ENCODE measurements at places on chromosomes 2 and 18. TPM values are rescaled to one million over a fixed set of nuclear protein-coding genes. Genes with fewer than 3 reads are reported as not detected.

GRCh38 chr2:200042944-200043343 lies 87.6 kb downstream of the MAIP1 start:
- H3K27me3 ChIP-seq: no peaks in the 10 kb centered on the region
- no peaks in the 10 kb centered on the region for H3K4me1 ChIP-seq
- no peak for DNase-seq
- no peak overlapping the region for H3K4me3 ChIP-seq
- H3K36me3 ChIP-seq: no peaks in the 10 kb centered on the region

GRCh38 chr18:65876310-65876709 lies 125.5 kb downstream of the CDH7 start:
- H3K27me3 ChIP-seq: no peaks in the 10 kb centered on the region
- no peak overlapping the region for H3K27ac ChIP-seq
- no peak for DNase-seq
- no peak overlapping the region for H3K4me3 ChIP-seq

- no peaks in the 10 kb centered on the region for H3K27me3 ChIP-seq
- H3K36me3 ChIP-seq: no peaks in the 10 kb centered on the region
- no peak overlapping the region for H3K4me3 ChIP-seq
- H3K4me1 ChIP-seq: peaks cover 6% of the 10 kb centered on the region
These were observed 40.7 kb downstream of the CDC42EP3 start for GRCh38 chr2:37630776-37631175.

DNA sequence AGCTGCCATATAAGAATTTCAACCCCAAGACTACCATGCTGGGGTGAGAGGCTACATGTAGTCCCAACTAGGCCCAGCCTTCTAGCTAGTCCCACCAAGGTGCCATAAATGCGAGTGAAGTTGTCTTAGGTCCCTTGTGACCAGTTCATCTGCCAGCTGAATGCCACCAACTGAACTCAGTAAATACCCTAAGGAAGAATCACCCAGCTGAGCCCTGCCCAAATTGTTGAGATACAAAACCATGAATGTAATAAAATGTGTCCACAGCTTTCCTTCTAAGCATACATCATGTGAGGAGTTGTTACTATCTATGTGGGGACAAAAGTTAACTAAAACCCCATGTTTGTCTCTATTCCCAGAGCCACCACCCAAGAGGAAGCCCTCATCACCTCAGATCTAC lies 70.3 kb downstream of the THADA start:
- H3K27me3 ChIP-seq: no peaks in the 10 kb centered on the region
- H3K4me1 ChIP-seq: no peaks in the 10 kb centered on the region
- no peak for DNase-seq
- no peak overlapping the region for H3K27ac ChIP-seq
- peaks cover 3% of the 10 kb centered on the region for H3K36me3 ChIP-seq

CYP26B1 gene
- 4.5 TPM for total RNA-seq
